ENCODE measurements at places on chromosomes 2 and 18.

DNA sequence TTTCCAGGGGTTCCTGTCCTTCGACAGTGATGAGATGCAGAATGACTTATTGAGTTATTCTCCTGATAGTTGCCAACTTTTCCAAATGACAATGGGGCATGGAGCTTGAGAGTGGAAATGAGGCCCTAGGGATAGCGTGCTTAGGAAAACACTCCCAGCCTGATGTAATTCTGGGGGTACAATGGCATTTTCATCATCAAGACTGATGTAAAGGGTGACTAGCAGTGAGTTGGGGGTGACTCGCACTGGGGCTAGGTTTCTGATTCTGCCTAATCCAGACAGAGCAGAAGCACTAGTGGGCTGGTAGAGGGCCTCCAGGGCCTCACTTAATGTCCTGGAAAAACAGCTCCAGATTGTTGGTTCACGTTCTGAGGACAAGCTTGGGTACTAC is 34.0 kb upstream of the IL37 start:
- no peak for DNase-seq

- DNase-seq = no peak
Measured at GRCh38 chr18:37702841-37703240, 137.2 kb upstream of the CELF4 start.

DNA sequence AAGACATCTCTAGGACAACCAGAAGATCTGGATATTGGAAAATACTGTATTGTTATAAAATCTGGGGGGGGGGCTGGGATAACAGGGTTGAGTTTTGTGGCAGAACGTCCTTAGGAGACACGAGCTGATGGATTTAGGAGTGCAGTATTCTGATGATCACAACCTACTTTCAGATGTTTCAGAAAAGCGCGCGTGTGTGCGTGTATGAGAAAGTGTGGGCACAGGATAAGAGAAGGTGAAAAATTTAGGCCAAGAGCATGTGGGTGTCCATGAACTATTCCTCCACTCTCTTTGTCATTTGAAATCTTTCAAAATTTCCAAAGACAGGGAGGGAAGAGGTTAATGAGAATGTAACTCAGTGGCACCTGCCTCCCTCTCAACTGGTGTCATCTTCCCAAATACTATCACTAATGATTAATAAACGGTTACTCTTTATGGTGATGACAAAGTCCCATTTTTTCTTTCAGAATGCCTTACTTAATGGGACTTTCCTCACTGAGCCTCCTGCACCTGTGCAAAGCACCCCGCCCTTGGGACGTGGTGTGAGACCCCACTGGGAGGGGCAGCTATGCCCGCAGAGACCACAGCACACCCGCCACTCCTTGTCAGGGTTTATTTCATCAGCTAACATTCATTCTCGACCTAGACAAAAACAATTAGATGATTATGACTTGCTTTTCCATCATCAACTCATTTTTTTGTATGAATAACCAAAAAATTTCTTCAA is 53.6 kb downstream of the HS6ST1 start:
- DNase-seq = no peak

DNA sequence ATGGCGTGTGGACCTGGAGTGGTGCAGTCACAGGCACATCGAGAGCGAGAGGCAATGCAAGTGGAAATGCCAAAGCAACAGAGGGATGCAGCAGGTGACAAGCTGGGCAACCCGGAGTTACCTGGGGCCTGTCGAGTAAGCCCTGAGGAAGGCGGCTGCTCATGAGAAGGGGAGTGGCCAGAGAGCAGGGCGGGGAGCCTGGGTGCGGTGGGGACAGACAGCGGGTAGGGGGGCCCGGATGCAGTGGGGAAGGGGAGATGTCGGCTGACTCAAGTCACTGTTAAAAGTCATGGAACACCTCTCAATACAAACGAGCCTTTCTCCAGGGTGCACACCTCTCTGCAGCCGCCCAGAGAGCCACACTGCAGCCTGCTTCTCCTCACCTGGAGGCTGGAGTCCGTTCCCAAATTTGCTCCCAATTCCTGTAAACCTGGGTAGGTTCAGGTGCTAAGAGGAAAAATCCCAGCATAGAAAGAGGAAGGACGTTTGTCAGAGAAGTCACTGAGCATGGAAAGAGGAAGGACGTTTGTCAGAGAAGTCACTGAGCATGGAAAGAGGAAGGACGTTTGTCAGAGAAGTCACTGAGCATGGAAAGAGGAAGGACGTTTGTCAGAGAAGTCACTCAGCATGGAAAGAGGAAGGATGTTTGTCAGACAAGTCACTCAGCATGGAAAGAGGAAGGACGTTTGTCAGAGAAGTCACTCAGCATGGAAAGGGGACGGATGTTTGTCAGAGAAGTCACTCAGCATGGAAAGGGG is 71.7 kb upstream of the TWIST2 start:
- no peak for DNase-seq

GRCh38 chr2:3290655-3291054 is 87.0 kb downstream of the EIPR1 start:
- DNase-seq = no peak

GRCh38 chr2:179771791-179772190 is 89.6 kb downstream of the ZNF385B start:
- no peak for DNase-seq

DNA sequence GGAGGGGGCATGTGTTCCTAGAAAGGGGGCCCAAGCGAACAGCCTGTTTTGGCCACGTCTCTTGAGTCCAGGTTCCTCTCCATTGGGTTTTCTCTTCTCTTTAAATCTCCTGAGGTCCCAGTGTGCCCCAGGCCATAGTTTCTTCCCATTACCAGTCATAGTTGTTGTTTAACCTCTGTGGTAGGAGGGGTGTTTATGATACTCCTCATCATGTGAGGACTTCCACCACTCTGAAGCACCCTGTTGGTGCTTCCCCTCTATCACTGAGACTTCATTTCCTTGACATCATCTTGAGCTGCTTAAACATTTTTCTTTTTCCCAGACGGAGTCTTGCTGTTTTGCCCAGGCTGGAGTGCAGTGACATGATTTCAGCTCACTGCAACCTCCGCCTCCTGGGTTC is 45.9 kb downstream of the WIPF1 start:
- no peak for DNase-seq

DNA sequence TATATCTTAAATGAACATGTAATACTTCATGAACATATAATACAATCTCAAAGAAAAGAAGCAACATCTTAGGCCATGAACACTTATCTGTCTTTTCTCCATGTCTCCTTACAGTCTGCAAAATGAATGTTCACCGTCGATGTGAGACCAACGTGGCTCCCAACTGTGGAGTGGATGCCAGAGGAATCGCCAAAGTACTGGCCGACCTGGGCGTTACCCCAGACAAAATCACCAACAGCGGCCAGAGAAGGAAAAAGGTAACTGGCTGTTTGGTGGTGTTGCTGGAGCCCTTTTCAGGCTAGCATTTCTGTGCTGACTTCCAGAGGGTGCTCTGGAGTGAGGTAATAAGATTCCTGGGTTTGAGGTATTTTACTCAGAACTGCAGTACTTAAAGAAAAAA is 295.9 kb upstream of the EPAS1 start:
- no peak for DNase-seq

- no peak for DNase-seq
Measured at GRCh38 chr18:78740876-78741275, 238.7 kb upstream of the SALL3 start.

DNA sequence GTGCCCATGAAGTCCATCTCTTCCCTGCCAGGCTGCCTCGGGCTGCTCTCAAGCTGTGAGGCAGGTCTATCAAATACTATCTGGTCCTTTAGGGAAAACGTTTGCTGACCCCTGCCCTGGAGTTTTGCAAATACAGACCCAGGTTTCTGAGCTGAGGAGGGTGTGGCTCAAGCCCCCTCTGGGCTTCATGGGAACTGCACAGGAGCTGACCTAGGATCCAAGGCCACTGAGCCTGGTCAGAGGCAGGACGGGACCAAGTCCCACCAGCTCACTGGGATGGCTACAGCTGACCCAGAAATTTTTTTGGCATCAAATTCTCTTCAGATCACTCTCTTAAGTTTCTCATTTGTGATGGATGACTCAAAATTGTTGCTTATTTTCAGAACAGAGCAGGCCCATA is 14.1 kb downstream of the ZNF516 start:
- no peak for DNase-seq

DNA sequence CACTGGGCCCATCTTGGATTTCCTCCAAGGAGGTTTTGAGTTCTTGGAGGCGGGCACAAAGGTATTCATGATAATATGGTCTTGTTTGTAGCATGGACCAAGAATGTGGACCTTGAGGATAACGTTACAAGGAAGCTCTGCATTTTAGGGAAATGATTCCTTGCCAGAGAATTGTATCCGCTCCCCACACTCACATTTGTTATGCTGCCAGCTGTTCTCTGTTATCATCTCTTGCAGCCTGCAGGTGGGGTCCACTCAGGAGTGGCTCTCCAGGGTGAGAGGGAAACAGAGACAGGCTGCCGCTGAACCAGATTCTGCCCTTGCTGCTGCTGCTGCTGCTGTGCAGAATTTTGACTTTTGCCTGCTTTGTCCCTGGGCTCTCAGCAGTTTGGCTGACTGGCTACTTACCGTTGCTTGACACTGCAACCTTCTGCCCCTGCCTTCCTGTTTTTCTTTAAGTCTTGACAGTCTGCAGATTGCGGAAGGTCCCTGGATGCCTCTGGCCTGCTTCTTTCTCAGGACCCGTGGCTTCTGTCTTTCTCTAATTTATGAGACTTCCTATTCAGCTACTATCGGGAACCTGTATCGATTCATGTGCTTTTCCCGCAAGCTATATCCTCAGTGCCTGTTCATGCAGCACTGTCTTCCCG is 122.3 kb upstream of the DOCK10 start:
- no peak for DNase-seq

DNA sequence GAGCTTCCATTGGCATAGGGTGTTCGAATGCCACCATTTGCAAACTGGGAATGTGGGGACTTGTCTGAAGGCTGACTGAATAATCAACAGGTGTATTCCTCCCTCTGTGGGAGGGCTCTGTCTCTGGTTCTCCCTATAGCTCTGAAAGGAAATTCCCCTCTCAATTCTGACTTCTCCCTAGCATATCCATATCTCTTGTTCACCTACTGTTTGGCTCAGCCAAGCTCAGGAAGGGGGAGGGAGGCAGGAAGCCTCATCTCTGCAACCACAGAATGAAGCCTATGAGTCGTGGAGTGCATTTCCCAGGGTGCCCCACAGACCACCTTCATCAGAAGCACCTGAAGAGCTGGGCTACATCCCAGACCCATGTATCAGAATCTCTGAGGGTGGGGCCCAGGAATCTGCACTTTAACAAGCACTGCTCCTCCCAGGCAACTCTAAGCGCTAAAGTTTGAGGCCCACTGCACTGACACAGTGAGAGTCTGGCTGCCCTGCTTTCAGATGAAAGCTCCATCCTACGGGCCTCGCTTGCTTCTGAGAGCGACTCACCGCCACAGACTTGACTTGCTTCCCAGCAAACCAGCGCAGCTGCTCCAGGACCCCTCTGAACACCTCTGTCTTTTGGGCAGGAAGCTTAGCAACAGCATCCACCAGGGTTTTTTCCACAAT is 32.0 kb downstream of the XDH start:
- no peak for DNase-seq

Data from GM13976 (cell line).